ENCODE measurements at places on chromosomes 1 and 21.

GRCh38 chr21:38265166-38265565 lies 8.4 kb downstream of the KCNJ15 start:
- no peak for DNase-seq

- DNase-seq, result no peak
These were observed 138.2 kb downstream of the AJAP1 start for GRCh38 chr1:4792565-4792964.

GRCh38 chr21:44526096-44526997 lies 13.6 kb downstream of the KRTAP10-1 start:
- DNase-seq, result no peak

DNA sequence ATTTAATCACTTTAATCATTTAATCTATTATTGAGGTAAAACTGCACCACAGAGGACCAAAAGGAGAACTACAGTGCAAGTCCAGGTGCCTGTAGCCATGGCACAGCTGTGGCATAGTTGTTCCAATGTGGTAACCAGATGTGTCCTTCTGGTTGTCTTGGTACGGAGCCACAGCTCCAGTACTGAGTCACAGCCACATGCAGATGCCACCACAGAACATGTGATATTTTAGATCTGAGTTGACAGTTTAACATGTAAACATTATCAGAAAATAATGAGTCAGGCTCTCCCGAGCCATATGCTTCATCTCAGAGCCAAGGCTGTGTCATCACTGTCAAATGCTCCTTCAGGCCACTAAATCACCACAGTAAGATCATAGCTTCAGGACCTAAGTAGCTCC lies 56.4 kb upstream of the RGS7 start:
- DNase-seq, result no peak

GRCh38 chr1:180029524-180030135 lies 75.0 kb downstream of the CEP350 start:
- DNase-seq, result no peak

DNA sequence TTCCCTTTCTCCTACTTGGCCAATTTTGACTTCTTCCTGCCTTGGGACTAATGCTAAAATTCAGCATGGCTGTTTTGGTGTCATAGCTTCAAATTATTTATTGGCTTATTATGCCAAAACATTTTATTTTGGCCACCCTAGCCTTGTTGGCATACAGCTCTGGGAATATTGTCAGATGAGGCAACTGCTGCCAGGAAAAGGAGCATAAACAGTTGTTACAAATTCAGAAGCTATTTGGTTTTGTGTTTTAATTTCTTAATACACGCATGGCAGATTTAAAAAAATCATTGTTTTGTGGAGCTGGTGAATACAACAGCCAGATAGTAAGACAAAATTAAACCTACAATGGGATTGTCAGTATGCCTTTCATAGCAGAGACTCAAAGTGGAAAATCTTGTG lies 66.8 kb upstream of the BCL10 start:
- no peak for DNase-seq

GRCh38 chr1:156356262-156356874 lies 12.6 kb upstream of the RHBG start:
- no peak for DNase-seq

All from midbrain (tissue), 1 donor.